ENCODE measurements at places on chromosomes 4 and X.

DNA sequence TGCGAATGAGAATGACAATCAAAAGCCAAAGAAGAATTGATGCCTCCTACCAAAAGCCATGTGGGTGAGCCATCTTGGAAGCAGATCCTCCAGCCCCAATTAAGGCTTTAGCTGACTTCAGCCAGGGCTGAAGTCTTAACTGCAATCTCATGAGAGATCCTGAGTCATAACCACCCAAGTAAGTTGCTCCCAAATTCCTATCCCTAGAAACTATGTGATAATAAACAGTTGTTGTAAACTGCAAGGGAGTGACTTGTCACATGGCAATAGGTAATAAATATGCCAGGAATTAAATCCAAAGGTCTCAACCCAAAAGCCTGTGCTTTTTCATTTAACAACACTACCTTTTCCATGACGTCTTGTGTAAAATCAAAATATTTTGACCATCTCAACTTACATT is 154.2 kb upstream of the TBL1X start:
- DNase-seq, result no peak

DNA sequence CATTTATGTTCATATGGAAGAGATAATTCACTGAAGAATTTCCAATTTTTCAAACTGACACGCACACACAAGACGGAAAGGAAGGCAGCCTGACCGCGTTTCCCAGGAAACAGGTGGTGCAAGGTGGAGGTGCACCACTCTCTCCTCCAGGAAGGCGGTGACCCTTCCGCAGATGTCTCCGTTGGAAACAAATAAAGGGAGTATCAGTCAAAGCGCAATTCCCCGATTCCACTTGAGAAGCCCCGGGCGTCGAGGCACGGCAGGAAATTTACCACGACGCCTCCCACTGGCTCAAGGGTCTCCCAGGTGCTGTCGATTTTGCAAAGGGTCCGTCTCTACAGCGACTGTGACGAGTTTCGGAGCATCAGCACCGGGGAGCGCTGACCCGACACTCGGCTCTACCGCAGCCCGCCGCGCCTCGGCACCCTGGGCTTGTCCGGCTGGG is 770 bp upstream of the TIGD2 start:
- no peak for DNase-seq

GRCh38 chr4:7886007-7886973 is 53.4 kb downstream of the AFAP1 start:
- DNase-seq, result no peak

GRCh38 chr4:188270273-188271069 is 131.2 kb downstream of the TRIML1 start:
- DNase-seq, result no peak

DNA sequence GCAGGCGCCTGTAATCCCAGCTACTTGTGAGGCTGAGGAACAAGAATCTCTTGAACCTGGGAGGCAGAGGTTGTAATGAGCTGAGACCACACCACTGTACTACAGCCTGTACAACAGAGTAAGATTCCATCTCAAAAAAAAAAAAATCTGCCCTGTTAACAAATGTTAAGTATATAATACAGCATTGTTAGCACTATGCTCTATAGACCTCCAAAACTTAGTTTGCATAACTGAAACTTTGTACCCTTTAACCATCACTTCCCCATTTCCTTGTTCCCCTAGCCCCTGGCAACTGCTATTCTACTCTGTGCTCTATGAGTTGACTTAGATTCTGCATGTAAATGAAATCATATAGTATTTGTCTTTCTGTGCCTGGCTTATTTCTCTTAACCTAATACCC is 76.7 kb downstream of the TAB3 start:
- DNase-seq, result no peak

GRCh38 chr4:3521621-3522325 is 10.4 kb downstream of the LRPAP1 start:
- DNase-seq, result no peak

- DNase-seq, result no peak
Measured at GRCh38 chrX:42384956-42385355, 393.0 kb downstream of the PPP1R2C start.

- DNase-seq, result no peak
Measured at GRCh38 chr4:72489267-72489666, 79.8 kb downstream of the ADAMTS3 start.

- DNase-seq, result no peak
Measured at GRCh38 chrX:43446752-43447151, 209.3 kb upstream of the MAOA start.

- no peak for DNase-seq
Measured at GRCh38 chr4:107988763-107989035, 990 bp upstream of the HADH start.

DNA sequence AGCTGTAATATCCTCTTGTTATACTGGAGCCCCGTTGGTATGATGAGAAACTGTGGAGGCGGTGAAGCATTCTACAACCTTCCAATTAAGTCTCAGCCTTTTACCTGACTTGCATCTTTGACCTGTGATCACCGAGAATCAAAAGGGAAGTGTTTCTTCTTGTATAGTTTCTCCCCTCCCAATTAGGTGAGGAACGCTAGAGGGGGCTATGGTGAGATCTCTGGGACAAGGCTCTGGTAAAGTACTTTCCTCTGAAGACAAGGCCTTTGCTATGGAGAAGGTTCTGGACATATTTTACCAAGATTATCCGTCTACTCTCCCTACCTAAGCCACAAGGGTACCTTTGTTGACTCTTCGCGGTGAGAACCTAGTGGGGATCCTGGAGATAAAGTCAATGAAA is 111.3 kb downstream of the CBLL2 start:
- no peak for DNase-seq

- no peak for DNase-seq
Measured at GRCh38 chrX:19875050-19875431, 12.4 kb downstream of the SH3KBP1 start.

DNA sequence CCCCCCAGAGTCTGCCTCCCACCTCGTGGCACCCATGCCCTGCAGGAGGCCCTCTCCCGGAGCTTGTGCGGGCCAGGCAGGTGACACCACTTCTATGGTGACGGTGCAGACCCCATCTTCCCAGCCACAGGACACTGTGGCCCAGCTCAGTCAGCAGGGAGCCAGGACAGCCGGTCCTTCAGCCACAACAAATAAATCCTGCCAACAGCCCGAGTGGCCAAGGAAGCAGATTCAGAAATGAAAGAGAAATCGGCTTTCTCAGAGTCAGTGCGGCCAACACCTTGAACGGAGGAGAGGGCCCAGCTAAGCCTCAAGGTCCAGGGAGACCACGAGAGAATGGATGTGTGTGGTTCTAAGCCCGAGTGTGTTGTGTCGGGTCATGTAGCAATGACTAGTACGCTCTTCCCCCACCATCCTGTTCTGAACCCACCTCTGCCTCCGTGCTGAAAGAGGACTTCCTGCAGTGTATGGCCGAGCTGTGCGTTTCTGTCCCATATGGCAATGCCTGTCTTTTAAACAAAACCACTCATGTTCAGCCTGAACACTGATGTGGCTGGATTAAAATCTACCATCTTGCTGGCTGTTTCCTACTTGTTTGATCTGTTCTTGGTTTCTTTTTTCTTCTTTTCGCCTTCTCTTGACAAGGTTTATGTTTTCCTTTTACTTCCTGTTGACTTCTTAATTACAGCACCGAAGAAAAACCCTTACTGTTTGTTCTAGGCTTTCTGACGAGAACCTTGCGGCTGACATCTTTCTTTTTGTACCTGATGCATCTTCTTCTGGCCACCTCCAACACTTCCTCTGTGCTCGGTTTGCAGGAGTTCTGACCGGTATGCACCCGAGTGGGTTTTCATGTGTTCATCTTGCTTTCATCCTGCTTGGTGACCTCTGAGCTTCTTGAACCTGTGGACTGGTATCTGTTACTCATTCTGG is 53.1 kb downstream of the GAK start:
- no peak for DNase-seq

DNA sequence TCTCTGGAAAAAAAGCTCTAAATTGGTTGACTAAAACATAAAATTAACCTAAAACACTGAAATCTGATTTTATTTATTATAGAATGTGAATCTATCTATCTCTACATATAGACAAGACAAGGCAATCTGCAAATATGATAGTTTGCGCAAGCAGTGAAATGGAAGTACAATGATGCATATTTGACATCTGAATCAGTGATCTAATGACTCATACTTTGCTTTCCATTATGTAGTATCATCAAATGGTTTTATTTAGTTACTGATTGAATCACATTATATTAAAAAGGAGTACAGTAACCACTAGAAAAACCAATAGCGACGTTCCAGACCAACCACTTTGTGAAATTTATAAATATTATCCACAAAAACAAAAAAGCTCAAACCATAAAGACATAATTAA is 1969.3 kb downstream of the PCDH7 start:
- DNase-seq, result no peak

DNA sequence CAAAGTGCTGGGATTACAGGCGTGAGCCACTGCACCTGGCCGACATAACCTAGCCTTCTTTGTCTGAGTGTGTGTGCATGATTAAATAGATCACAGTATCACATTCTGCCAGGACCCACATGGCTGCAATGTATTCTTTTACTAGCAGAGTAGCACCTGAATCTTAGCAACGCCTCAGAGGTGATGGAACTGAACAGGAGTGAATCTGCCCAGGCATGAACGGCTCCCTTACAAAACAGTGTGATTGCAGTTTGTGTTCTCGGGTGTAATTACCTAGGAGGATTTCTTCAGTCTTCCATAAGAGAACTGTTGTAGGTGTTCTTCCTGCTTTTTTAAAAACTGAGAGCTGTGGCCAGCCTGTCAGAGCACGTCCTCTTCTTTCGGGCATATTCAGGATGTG is 122.7 kb upstream of the STS start:
- DNase-seq, result no peak

DNA sequence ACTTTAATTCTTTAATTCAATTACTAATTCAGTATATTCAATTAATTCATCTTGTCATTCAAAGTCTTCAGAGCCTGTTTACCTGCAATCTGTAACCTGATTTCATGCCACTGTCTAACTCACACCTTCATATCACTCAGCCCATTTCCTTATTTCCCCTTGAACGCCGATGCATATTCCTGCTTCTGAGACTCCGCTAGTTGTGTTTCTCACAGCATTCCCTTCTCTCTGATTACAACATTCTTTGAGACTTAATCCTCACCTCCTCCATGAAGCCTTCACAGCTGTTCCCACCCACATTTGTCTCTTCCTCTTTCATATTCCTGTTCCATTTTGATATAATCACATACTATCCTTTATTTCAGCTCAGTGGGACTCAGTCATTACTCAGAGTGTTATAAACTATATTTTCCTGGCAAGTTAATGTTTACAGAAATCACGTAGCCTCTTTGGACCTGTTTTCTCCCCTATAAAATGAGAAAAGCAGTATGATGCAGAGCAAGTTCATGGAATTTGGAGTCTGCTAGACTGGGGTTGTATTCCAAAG is 69.0 kb downstream of the MAP9 start:
- DNase-seq, result no peak

GRCh38 chrX:47200385-47201150 is 6.9 kb downstream of the UBA1 start:
- no peak for DNase-seq

DNA sequence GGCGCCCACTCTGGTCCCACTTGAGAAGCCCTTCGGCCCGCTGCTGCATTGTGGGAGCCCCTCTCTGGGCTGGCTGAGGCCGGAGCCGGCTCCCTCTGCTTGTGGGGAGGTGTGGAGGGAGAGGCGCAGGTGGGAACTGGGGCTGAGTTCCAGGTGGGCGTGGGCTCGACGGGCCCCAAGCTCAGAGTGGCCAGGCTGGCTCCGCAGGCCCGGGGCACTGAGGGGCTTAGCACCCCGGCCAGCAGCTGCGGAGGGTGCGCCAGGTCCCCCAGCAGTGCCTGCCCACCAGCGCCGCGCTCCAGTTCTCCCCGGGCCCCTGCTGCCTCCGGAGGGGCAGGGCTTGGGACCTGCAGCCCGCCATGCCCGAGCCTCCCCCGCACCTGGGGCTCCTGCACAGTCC is 65.2 kb upstream of the SMIM10 start:
- no peak for DNase-seq

DNA sequence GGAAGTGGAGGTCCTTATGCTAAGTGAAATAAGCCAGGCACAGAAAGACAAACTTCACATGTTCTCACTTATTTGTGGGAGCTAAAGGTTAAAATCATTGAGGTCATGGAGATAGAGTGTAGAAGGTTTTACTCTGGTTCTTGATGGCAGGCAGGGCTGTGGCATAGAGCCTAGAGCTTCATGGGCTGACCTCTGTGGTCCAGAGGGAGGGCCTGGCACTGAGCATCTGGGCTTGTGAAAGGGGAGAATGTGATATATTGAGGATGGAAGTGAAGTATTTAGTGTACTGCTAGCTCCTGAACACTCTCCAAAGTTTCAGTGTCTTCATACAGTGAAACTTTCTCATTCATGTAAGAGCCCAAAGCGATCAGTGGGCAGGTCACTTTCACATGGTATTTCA is 71.3 kb upstream of the ANXA3 start:
- DNase-seq, result no peak

- DNase-seq, result no peak
Measured at GRCh38 chr4:131551306-131551705, 1597.8 kb upstream of the PCDH10 start.

- no peak for DNase-seq
Measured at GRCh38 chr4:165325732-165326512, 1.5 kb upstream of the MSMO1 start.

DNA sequence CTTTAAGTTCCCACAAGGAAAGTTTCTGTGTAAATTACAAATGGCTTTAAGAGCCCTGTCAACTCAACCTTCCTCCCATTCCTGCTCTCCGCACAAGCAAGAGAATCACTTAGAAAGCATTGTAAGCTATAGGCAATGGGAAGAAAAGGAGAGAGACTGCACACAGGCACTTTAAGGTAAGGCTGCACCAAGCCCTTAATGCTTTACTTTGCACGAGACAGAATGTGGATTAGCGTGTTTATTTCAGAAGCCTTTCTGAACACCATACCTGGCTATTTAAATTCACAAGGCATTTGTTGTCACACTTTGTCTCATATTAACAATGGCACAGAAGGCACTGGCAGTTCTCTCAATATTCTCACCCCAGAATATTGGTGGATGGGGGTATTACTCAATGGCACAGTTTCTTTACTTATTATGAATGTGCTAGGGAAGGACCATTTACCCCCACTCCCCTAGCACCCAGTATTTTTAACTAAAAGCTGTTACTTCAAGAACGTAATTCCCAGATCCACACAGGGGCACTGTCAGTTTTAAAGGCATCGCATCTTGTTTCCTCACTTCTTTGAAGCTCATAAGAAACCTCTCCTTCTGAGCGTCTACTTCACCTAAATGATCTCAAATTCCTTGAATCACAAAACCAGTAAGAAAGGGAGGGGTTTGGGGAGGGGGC is 150.0 kb downstream of the MAML3 start:
- DNase-seq, result no peak

GRCh38 chr4:141652161-141652778 is 15.9 kb downstream of the IL15 start:
- DNase-seq, result no peak

Measured in activated CD8-positive, alpha-beta memory T cell treated with anti-CD3 and anti-CD28 coated beads for 1 hour (primary cell).